ENCODE measurements at places on chromosomes 1 and 21. TPM values are rescaled to one million over a fixed set of nuclear protein-coding genes. Genes with fewer than 3 reads are reported as not detected.

Gene OR2W3
- polyA plus RNA-seq, result 0.25 TPM

Gene HRNR
- 1.0 TPM for polyA plus RNA-seq

Gene RHEX
- polyA plus RNA-seq, result 6.2 TPM

Gene SPATA21
- 0.40 TPM for polyA plus RNA-seq

Gene PAQR7
- 29.7 TPM for polyA plus RNA-seq

Gene ROR1
- polyA plus RNA-seq, result 36.8 TPM

Gene OLIG2
- not detected for polyA plus RNA-seq

Gene OMA1
- polyA plus RNA-seq, result 38.4 TPM

Gene SPATA1
- 4.2 TPM for polyA plus RNA-seq

Gene CELA3B
- 0.38 TPM for polyA plus RNA-seq

Gene HHIPL2
- polyA plus RNA-seq, result 1.8 TPM

Gene ACKR1
- polyA plus RNA-seq, result 0.33 TPM

Gene CASZ1
- 18.0 TPM for polyA plus RNA-seq

Gene CATSPER4
- 0.18 TPM for polyA plus RNA-seq

Gene PLA2G5
- not detected for polyA plus RNA-seq

Gene GLMN
- 33.0 TPM for polyA plus RNA-seq

Gene SLC25A34
- 3.9 TPM for polyA plus RNA-seq

Gene KRTAP21-2
- not detected for polyA plus RNA-seq

Gene RGS8
- 0.12 TPM for polyA plus RNA-seq

Gene COL9A2
- 21.1 TPM for polyA plus RNA-seq

Gene SH3BGRL3
- polyA plus RNA-seq, result 87.2 TPM
